ENCODE measurements at places on chromosomes 2 and 18.

- DNase-seq: no peak
Measured at GRCh38 chr2:204550751-204551511, 5.7 kb downstream of the PARD3B start.

DNA sequence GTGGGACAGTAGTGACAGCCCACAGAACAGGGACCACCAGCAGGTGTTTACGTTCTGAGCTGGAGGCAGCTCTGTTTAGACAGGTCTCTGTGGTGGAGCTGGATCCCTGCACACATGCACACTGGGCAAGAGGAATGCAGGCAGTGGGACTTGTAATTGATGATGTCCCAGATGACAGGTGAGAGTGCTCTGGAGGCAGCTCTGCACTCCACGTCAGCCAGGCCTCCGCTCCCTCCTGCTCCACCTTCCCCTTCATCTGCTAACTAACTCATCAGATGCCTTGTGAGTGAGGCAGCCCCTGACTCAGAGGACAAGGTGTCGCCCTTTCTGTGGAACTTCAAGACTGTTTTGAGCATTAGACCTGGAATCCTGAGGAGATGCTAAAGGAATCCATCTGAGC, 53.2 kb downstream of the SH3YL1 start:
- no peak for DNase-seq

DNA sequence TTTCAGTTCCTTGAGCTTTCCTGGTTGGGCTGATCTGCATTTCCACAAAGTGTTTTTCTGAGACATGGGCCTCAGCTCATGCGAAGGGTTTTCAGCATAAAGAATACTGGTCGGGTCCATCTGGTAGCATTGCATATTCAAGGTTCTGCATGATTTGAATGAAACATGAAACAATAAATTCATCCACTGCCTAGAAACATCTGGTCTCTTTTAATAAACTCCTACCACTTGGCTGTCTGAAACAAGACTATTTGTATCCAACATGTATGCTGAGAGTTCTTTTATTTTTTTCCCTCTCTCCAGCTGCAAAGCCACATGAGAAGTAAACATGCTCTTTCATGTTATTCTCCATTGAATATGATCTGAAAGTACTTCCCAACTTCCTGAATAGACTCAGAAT, 314.9 kb upstream of the SOX11 start:
- DNase-seq: no peak

DNA sequence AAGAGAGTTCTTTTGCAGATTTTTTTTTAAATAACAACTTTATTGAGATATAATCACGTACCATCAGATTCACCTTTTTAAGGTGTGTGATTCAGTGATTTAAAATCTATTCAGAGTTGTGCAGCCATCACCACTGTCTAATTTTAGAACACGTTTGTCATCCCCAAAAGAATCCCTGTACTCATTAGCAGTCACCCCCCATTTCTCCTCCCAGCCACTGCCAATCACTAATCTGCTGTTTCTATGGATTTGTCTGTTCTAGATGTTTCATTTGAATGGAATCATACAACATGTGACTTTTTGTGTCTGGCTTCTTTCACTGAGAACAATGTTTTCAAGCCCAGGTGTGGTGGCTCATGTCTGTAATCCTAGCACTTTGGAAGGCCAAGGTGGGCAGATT, 55.4 kb upstream of the RAPH1 start:
- DNase-seq: peak; percentile 21

GRCh38 chr2:168312036-168312822, 64.8 kb upstream of the STK39 start:
- no peak for DNase-seq

GRCh38 chr18:76414936-76415621, 80.0 kb downstream of the ZNF516 start:
- DNase-seq: no peak

GRCh38 chr2:202290970-202291369, 25.4 kb downstream of the NOP58 start:
- no peak for DNase-seq

DNA sequence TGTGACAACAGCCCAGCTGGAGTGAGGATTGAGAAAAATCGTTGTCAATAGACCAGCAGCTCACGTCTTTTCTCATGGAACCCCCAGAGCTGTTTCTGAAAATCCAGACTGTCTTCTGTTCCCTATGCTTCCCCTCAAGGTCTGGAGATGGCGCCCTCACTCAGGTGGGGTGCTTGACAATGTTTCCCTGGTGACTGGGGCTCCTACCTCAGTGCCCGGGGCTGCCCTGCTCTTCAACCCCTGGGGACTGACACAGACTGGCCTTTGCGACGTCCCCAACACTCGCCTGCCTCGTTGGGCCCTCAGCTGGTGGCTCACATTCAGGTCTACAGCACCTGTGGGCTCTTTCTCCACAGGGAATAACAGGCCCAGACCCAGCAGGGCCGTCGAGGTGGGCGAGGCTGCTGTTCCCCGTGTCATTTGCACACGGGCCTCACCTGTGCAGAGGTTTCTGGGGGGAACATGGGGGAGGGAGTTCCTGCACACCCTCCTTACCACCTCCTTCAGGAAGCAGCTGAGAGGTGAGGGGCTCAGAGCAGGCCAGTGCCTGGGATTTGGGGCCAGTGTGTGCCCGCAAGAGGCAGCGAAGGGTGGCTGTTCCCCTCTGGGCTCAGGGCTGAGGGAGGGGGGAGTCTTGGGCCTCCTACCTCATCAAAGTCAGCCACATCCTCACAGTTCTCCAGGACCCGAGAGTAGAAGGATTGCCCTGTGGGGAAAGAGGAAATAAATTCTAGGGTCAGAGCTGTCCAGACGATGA, 59.3 kb upstream of the OTOF start:
- no peak for DNase-seq

GRCh38 chr2:85490861-85491755, 47.9 kb upstream of the MAT2A start:
- DNase-seq: no peak

DNA sequence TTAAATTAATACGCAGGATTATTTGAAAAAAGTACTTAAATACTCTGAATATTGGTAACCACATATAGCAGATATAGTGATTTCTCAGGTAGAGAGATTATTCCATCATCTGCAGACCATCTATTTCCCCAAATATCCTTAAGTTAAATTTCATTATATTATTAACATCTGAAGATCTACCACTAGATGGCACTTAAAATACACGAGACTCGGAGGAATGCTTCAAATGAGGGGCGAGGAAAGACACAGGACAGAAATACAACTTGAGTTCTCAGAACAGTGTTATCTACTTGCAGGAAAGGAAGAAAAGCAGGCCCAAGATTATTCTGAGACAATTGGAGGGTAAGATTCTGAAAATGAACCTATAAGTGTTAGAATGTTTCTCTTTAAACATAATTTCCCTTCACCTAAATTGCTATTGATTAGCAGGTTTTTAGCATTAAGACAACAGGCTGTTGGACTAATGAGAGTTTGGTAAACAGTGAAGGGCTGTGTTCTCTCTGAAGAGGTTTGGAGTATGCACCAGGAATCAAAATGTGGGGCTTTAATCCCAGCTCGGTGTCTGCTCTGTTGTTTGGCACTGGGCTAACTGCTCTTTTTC, 76.9 kb upstream of the GCFC2 start:
- peak; percentile 52 for DNase-seq

DNA sequence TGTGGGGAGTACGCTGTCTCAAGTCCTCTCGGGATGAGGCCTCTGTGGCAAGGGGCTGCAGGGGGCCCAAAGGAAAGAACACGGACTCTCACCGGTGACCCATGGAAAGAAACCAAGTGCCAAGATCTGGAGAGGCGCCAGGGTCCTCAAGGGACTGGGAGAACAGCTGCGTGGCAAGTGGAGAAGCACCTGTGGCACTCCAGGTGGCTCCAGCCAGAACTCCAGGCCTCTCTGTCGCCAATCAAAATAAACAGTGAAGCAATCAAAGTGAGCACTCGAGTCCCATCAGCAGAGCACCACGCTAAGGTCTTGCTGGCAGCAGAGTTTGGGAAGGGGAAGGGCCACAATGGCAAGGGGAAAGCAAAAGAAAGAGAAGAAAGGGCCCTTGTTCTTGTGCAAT, 54.7 kb downstream of the BCL2 start:
- no peak for DNase-seq

GRCh38 chr18:49368876-49369440, 91.5 kb downstream of the DYM start:
- no peak for DNase-seq

- DNase-seq: no peak
Measured at GRCh38 chr2:217004656-217005055, 144.8 kb upstream of the TNP1 start.

DNA sequence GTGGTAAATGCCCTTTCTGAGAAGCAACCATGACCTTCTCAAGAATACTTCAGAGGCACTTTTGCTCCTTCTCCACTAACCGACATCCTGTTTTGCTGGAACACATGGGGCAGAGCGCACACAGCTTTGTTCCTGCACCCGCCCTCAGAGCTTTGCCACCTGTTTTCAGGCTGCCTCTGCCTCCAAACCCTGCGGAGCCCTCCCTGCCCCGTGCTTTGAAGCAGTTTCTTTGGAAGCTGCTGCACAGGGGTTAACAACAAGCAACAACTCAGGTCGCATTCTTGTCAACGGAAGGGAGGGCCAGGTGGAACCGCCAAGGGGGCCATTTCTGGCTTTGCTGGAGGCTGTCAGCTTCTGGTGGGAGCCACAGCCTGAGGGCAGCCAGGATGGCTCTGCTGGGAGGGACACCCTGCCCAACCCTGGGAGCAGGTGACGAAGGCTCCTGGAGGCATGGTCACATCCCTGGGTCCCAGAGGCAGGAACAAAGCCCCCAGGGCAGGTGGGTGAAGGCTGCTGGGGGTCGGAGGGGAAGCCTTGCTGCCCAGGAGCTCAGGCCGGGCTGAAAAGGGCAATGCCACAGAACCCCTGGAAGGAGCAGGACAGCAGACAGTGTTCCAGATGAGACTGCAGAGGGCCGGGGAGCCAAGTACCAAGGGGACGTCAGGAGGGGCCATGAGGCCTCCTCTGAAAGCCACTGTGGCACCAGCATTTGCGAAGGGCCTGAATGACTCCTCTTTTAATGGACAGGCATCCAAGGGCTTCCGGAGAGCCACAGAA, 46.8 kb downstream of the MRPS5 start:
- DNase-seq: no peak

GRCh38 chr2:217163987-217164386, 304.1 kb upstream of the TNP1 start:
- DNase-seq: no peak

DNA sequence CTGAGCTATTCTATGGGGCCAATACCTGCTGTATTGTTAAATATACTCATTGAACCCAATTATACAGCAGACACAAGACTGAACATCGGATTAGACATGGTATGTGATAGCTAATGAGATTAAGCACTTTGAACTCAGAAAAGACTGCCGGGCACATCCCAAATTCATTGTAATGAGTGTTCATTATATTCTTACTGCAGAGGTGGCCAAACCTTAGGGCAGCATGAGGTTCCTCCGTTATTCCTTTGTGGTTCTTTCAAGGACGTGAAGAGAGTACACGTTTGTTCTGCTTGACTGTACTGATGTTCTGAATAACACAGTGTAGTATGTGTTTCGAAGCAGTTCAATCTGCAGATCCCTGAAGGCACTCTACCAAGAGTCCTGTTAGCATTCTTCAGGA, 78.4 kb downstream of the KIF5C start:
- no peak for DNase-seq

DNA sequence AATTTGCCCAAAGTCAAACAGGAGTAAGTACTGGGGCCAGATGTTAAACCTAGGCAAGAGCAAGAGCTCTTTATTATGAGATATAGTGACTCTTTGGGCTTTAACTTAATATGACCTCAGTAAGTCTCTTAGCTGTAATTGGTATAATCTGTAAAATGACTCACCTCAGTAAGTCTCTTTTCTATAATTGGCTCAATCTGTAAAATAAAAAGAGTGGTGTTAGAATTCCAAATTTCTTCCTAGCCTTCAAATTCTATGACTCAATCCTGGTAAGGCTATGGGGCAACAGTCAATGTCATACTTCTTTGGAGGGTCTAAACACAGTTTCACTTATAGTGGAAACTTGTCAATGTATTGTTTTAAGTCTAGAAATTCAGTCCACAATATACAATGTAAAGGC, 1608.9 kb upstream of the PIK3C3 start:
- no peak for DNase-seq

GRCh38 chr2:223944166-223944702, 901 bp downstream of the WDFY1 start:
- DNase-seq: no peak

GRCh38 chr18:60191926-60192325, 180.6 kb downstream of the MC4R start:
- no peak for DNase-seq

- DNase-seq: no peak
Measured at GRCh38 chr2:47078541-47079482, 76.3 kb downstream of the STPG4 start.

DNA sequence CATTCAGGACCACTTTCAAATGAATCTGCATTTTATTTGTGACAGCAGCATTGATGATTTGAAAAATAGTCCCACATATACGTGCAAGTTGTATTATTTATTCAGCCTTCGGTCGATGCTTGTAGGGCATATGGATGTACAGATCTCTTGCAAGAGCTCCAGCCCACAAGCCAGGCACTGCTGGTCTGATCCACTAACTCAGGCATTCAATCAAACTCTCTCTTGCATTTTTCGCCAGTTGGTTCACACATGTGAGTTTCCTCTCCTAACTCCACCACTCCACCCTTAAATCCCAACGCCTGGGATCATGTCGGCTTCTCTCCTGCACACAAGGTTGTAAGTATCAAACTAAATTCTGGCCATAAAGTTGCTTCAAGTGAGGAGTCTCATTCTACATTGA, 318.7 kb downstream of the CYP26B1 start:
- DNase-seq: no peak

GRCh38 chr2:24448797-24449196, 42.3 kb upstream of the NCOA1 start:
- DNase-seq: no peak

- no peak for DNase-seq
Measured at GRCh38 chr2:74554820-74555531, 456 bp downstream of the DOK1 start.

DNA sequence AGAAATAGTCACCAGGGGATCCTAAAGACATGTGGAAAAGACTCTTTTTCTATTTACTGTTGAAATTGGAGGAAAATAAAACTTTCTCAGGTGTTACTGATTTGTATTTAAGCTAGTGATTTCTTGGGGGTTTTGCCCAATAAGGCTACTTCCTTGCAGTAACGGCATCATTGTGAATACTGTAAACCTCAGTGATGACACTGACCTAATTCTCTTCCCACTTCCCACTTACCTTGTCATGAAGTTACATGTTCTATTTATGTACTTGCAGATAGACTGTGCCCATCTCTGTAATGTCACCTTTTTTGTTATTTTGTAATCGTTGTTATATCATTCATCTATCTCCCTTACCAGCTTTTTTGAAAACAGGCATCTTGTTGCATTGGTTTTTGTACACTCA, 134.5 kb downstream of the KIAA1328 start:
- DNase-seq: no peak

- DNase-seq: no peak
Measured at GRCh38 chr2:234322766-234323465, 174.0 kb downstream of the ARL4C start.

GRCh38 chr2:231928481-231928880, 2.3 kb upstream of the NPPC start:
- DNase-seq: no peak

- DNase-seq: no peak
Measured at GRCh38 chr18:44186001-44186400, 494.7 kb upstream of the SETBP1 start.

- DNase-seq: no peak
Measured at GRCh38 chr2:15970701-15971100, 30.4 kb downstream of the MYCN start.

- DNase-seq: no peak
Measured at GRCh38 chr2:1873343-1873742, 129.0 kb upstream of the PXDN start.

- no peak for DNase-seq
Measured at GRCh38 chr18:47990981-47991380, 60.5 kb upstream of the SMAD2 start.
